ENCODE measurements at places on chromosomes 2 and 18. TPM values are rescaled to one million over a fixed set of nuclear protein-coding genes. Genes with fewer than 3 reads are reported as not detected.

DNA sequence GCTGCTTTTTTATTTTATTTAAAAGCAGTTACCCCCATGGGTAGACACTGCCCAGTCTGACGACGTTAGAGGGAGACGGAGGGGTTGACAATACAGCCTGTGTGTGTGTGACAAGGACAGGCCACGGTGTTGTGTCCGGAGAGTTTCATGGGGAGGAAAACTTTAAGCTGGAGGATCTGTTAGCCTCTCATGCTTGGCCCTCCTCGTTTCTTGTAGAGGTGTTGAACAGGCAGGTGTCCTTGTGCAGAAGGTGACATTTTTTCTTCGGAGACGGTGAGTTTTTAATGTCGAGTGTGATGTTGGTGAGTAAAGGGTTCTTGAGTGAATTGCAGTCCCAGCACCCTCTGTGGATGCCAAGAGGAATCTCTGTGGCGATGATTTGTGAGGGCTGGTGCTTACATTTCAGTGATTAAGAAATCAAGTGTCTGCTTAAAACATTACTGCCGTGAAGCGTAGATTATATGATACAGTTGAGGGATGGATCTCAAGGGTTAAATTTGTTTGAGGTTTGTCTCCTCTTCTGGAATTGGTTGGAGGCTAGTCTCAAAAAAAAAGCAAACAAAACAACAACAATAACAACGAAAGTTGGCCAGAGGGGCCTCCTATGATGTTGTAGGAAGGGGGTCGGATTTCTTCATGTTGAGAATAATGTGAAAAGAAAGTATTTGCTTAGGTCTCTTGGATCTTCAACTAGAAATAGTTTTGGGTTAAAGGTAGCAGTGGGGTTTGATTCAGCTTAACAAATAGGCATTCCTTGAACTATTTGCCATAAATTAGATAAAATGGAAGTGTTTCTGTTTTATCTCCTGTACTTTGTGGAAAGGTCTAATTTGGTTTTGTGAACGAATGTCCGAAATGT, 1.6 kb downstream of the NCOA1 start:
- no peak for DNase-seq

DNA sequence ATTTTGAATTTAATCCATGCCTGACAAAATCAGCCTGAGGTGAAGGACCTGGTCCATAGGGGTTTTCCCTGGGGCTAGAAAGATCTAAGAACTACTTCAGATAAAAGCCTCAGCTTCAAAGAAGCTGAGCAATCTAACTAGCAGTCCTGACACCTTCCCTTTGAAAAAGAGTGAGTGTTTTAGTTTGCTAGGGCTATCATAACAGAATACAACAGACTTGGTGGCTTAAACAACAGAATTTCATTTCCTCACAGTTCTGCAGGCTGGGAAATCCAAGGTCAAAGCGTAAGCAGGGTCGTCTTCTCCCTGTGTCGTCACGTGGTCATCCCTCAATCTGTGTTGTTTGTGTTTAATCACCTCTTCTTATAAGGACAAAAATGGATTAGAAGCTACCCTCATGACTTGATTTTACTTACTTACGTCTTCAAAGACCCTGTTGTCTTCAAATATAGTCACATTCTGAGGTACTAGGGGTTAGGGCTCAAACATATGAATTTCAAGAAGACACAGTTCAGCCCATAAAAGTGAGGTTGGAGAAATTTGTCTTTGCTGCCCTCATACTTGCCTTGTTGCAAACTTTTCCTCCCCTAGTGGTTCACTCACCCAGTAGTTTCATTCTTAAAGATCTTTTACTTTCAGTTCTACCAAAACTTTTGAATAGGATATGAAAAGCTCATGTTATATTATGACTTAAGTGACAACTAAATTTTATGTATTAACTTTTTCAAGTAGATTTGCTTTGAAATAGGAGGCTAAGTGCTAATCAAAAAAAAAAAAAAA, 673.8 kb downstream of the ARHGAP15 start:
- DNase-seq = no peak

DNA sequence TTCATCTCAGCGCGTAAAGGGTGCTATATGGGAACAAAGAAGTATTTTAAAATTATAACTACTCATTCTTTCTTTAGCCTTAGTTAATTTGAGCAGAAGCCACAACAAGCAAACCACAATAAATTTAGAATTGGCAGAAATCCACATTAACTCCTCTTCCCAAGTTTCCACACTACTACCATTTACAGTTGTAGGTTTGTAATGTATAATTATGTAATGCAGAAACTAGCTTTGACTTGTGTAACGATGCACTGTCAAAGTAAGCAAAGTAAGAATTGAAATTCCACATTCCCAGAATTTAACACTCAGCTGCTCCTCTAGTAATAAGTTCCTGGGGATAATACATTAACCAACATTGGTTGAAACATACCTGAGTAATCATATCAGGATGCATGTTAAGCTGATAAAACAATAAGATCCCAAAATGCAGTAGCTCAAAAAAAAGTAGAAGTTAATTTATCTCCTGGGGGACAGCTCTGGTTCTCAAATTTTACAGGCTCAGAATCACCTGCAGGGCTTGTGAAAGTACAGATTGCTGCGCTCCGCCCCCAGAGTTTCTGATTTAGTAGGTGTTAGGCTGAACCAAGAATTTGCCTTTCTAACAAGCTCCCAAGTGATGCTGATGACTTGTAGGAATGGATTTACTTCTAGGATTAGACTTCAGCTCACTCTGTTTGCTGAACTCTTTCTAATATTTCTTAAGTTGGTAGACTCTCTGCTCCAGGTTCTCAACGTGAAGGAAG, 9.9 kb downstream of the GRP start:
- no peak for DNase-seq

- DNase-seq = no peak
These were observed 242.4 kb upstream of the SLC39A10 start for GRCh38 chr2:195414537-195415100.

DNA sequence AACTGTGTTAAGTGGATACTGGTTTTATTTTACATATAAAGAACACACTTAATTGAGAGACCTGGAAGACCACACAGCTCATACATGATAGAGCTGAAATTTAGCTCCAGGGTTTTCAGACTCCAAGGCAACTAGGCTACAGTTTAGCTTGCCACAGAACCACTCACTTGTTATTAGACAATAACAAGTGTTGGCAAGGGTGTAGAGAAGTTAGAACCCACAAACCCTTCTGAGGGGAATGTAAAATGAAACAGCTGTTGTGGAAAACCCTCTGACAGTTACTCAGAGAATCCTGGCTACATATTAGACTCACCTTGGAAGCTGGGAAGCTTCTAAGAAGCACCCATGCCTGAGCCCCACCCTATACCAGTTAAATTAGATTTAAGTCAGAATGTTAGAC, 75.3 kb downstream of the MAP3K20 start:
- no peak for DNase-seq

DNA sequence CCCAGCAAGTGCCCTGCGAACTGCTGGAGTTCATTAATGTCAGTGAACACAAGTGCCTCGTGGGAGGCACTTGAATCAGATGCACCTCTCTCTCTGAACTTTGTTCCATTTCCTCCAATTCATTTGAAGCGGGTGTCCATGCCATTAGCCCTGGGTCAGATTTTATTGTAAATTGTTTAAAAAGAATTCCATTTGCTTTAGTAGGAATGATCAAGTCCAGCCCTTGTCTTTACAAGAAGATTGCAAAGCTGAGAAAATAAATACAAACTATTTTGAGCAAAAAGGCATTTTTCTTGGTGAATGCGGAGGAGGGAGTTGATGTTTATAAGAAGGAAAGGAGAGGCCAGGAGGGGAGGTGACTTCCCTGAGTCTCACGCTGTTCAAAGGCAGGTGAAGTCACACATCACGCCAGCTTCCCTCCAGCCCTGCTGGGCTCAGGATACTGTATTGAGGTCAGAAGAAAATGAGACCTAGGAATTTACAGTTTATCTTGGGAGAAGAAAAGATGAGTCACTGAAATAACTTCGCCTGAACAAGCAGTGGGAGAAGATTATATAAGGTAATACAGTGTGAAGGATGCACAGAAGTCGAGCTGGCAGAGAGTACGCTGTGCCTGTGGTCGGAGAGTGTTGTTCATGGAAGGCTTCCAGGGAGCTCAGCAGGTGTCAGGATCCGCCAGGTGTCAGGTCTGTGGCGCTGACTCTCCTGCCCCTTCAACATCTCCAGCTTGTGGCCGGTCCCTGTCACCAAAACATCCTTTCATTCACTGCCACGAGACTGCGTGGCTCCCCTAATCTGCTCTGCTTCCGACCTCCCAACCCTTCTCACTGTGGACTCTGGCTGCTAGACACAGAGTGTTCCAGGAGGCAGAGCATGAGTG, 36.5 kb downstream of the EFR3B start:
- no peak for DNase-seq

DNA sequence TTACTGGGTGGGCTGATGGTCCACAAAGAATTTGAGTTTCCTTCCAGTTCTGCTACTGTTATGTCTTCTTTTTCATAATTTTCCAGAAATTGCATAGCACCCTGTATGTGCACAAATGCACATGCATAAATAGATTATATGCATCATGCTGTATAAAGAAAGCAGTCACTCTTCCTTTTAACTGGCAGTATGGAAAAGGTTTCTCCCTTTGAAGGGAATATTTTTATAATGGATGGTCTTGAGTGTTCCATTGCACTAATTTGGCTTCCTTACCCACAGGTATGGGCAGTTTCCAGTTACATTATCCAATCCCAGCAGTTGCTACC, 154.4 kb downstream of the NAPG start:
- no peak for DNase-seq

- DNase-seq = no peak
These were observed 21.1 kb downstream of the PROC start for GRCh38 chr2:127439343-127439742.

- no peak for DNase-seq
These were observed 178.5 kb downstream of the ERBB4 start for GRCh38 chr2:212360068-212360460.

DNA sequence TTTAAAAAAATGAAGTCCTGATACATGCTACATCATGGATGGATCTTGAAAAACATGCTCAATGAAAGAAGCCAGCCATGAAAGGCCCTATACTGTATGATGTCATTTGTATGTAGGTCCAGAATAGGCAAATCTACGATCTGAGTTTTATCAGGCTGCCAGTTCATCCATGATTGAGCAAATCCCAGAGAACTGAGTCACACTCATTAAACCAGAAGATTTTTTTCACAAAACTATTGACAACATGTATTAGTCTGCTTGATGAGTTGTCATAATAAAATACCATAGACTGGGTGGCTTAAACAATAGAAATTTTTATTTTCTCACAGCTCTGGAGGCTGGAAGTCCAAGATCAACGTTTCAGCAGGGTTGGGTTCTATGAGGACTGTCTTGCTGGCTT, 130.7 kb downstream of the MREG start:
- no peak for DNase-seq

DNA sequence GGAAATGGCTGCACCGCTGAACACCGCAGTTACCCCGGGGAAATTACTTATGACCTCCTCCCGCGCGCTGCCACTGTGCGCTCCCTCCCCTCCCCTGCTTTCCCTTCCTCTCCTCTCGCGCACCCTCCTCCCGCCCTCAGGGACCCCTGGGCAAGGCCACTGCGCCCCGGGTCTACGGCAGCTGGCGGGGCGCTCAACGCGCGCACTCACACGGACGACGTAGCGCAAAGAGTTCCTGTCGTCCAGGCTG, 7.9 kb downstream of the ALPP start:
- no peak for DNase-seq

Gene THADA
- total RNA-seq = 40.1 TPM

Gene NEU2
- total RNA-seq = not detected

Gene NT5C1B
- not detected for total RNA-seq

Gene SIX2
- total RNA-seq = not detected

Gene RPRM
- not detected for total RNA-seq
